ENCODE measurements at places on chromosomes 5 and 9. TPM values are rescaled to one million over a fixed set of nuclear protein-coding genes. Genes with fewer than 3 reads are reported as not detected.

DNA sequence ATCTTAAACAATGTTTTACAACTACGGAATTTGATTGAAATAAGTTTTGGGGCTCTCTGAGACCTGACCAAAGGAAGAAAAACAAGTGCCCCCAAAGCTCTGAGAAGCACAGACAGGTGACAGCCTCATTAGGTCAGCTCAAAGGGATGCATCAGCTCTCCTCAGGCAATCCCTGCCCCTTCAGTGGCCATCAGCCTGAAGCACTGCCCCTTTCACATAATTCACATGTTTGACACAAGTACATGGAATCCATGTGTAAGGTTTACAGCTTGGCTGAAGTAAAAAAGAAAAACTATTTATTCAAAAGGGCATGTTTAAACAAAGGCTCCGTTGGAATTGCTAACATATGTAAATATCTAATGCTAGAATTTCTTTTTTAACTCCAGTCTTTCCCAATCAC lies 56.3 kb downstream of the TSSK1B start:
- no peak for DNase-seq

Gene SIT1
- not detected for total RNA-seq

Gene PCDH1
- total RNA-seq = 9.9 TPM

GRCh38 chr5:133129289-133129688 lies 77.5 kb downstream of the HSPA4 start:
- no peak for DNase-seq

DNA sequence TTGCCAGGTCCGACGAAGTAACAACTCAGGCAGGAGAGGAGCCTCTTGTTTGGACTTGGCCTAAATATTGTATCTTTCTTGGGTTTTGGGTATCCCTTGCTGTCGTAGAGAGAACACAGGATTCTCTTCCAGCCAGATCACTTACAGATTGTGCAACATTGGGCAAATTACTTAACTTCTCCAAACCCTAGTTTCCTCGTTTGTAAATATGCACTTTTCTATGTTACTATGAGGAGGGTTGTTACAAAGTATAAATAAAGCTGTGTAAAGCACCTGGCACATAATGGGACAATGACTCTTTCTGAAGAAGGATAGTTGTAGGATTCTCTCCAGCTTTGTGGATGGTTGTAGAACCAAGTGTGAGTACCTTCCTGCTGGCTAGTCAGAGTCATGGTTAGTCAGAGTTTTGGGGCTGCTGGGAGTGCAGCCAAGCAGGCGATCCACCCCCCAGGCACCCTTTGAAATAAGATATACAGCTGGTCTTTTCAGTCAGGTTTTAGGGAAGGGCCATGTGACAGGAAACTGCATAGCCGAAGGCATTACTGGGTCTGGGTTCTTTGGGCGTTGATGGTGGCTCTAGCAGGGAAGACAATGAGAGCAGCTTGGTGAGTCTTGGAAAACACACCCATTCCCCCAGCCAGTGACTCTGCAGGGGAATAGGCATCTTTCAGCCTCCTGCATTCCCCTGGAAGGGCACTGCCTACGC lies 49.9 kb upstream of the GDNF start:
- DNase-seq = peak; percentile 25
